ENCODE measurements at places on chromosomes 13 and 19. TPM values are rescaled to one million over a fixed set of nuclear protein-coding genes. Genes with fewer than 3 reads are reported as not detected.

The EFNB2 gene
- polyA plus RNA-seq: 28.8 TPM

The TUBA3C gene
- polyA plus RNA-seq: not detected

- DNase-seq: no peak
- H3K27me3 ChIP-seq: no peaks in the 10 kb centered on the region
- no peaks in the 10 kb centered on the region for H3K36me3 ChIP-seq
- H3K4me1 ChIP-seq: peaks cover 9% of the 10 kb centered on the region
- no peak overlapping the region for H3K4me3 ChIP-seq
Observed at GRCh38 chr13:36352350-36352749, 6.2 kb upstream of the SPART start.

DNA sequence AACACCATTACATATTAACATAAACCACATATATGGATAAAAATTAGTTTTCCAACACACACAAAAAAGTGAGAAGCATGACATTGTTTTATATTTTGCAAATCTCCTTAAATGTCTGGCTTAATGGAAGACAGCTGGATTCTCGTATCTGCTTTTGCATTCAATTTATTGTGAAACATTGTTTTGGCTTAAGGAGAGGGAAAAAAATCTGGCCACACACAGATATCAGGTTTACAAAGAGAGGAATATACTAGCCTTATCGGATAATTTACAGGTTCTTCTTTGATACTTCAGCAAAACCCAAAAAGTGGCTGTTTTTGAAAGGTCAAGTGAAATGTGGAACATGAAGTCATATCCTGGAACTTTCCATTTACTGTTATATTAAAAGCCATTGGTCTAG lies 523.5 kb upstream of the ARGLU1 start:
- DNase-seq: no peak
- no peaks in the 10 kb centered on the region for H3K4me1 ChIP-seq
- no peak overlapping the region for H3K27ac ChIP-seq

DNA sequence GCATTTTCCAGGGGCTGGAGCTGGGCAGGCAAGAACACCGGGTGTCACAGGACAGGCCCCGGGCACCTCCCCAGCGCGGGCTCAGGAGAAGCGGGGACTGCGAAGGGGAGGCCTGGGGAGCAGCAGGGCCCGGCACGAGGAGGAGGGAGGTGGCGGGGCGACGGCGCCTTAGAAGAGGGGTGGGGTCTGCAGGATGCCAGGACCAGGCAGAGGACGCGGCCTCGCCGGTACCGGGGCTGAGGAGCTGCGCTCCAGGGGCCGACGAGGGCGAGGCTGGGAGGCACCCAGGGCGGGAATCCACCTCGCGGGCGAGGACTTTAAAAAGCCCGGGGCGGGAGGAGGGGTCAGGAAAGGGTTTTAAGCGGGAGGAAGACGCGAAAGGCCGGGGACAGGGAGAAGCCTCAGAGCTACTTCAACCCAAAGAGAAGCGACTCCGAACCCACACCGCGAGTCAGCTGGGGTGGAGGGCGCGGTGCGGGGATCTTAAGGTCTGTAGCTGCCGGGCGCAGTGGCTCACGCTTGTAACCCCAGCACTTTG lies 665 bp downstream of the ZNF347 start:
- H3K4me1 ChIP-seq: peaks cover 6% of the 10 kb centered on the region
- H3K4me3 ChIP-seq: peak overlapping the region; percentile 57
- peak overlapping the region; percentile 75 for H3K27ac ChIP-seq

DNA sequence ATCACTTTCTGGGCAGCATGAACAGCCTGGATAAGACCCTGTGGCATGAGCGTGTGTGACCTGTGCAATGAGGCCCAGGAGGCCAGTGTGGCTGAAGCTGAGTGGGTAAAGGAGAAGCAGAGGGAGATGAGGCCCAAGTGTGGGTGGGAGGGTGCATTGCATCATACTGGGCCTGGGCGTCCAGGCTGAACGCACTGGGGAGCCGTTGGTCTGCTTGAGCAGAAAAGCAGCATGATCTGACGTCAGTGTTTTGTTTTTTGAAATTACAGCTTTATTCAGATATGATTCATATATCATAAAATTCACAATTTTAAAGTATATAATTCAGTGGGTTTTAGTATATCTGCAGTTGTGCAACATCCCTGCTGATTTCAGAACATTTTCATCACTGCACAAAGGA lies 409.7 kb downstream of the HS6ST3 start:
- no peaks in the 10 kb centered on the region for H3K36me3 ChIP-seq
- H3K27ac ChIP-seq: no peak overlapping the region
- DNase-seq: no peak
- H3K4me3 ChIP-seq: no peak overlapping the region
- no peaks in the 10 kb centered on the region for H3K27me3 ChIP-seq
- H3K4me1 ChIP-seq: no peaks in the 10 kb centered on the region

GRCh38 chr13:113558461-113558860 lies 26.1 kb upstream of the TFDP1 start:
- H3K27ac ChIP-seq: no peak overlapping the region
- peaks cover 3% of the 10 kb centered on the region for H3K4me1 ChIP-seq
- no peaks in the 10 kb centered on the region for H3K27me3 ChIP-seq
- H3K4me3 ChIP-seq: no peak overlapping the region

DNA sequence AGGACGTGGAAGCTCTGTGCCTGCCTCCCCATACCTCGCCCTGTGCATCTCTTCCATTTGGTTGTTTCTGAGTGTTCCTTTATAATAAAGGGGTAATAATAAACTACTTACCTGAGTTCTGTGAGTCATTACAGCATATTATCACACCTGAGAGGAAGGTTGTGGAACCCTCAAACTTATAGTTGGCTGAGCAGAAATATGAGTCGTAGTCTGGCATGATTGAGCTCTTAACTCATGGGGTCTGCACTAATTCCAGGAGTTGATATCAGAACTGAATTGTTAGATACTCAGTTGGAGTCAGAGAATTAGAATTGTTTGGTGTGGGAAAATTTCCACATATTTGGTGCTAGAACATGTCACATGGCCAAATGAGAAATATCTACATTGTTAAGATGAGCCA lies 52.4 kb upstream of the HTR2A start:
- H3K27ac ChIP-seq: no peak overlapping the region
- H3K4me1 ChIP-seq: no peaks in the 10 kb centered on the region
- H3K27me3 ChIP-seq: no peaks in the 10 kb centered on the region
- no peaks in the 10 kb centered on the region for H3K36me3 ChIP-seq
- no peak for DNase-seq
- H3K4me3 ChIP-seq: no peak overlapping the region

GRCh38 chr13:45472171-45472705 lies 7.5 kb downstream of the COG3 start:
- peaks cover 5% of the 10 kb centered on the region for H3K36me3 ChIP-seq
- no peak overlapping the region for H3K4me3 ChIP-seq
- no peak overlapping the region for H3K27ac ChIP-seq
- no peaks in the 10 kb centered on the region for H3K27me3 ChIP-seq
- DNase-seq: no peak

- no peak overlapping the region for H3K27ac ChIP-seq
- H3K27me3 ChIP-seq: no peaks in the 10 kb centered on the region
- peaks cover 3% of the 10 kb centered on the region for H3K4me1 ChIP-seq
Observed at GRCh38 chr19:1482361-1483130, 3.5 kb upstream of the C19orf25 start.

DNA sequence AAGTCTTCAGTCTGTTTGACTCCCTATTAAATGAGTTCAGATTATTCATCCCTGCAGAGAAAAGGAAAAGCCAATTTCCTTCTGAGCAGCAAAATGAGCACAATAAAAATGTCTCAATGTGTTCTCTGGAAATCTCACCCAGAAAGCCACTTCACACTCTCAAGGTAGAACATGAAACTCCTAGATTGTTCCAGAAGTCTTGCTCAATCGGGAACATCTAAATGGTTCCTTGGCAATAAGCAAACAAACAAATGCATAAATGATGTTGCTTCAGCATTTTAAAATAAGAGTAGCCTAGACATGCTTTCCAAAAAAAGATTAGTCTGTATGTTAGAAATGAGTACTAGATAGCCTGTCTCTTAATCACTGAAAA lies 59.7 kb upstream of the TNFRSF19 start:
- no peak overlapping the region for H3K4me3 ChIP-seq
- no peaks in the 10 kb centered on the region for H3K36me3 ChIP-seq
- peaks cover 2% of the 10 kb centered on the region for H3K27me3 ChIP-seq
- H3K27ac ChIP-seq: no peak overlapping the region

DNA sequence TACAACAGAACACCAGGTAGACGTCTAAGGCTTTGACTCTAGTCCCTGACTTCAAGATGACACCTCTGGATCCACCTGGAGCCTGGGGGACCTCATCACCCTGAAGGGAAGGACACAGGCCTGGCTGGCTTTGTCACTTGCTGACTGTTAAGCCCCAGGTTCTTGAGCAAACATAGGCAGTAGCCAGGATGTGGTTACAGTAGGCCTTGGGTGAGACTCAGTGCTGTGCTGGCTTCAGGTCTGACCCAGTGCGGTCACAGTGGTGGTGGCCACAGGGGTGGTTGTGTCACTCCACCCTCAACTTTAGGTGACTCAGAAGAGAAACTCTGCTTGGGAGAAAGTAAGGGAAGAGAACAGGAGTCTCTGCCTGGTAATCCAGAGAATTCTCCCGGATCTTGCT lies 497.8 kb downstream of the UQCRFS1 start:
- H3K27me3 ChIP-seq: no peaks in the 10 kb centered on the region
- no peak overlapping the region for H3K27ac ChIP-seq
- no peaks in the 10 kb centered on the region for H3K36me3 ChIP-seq

DNA sequence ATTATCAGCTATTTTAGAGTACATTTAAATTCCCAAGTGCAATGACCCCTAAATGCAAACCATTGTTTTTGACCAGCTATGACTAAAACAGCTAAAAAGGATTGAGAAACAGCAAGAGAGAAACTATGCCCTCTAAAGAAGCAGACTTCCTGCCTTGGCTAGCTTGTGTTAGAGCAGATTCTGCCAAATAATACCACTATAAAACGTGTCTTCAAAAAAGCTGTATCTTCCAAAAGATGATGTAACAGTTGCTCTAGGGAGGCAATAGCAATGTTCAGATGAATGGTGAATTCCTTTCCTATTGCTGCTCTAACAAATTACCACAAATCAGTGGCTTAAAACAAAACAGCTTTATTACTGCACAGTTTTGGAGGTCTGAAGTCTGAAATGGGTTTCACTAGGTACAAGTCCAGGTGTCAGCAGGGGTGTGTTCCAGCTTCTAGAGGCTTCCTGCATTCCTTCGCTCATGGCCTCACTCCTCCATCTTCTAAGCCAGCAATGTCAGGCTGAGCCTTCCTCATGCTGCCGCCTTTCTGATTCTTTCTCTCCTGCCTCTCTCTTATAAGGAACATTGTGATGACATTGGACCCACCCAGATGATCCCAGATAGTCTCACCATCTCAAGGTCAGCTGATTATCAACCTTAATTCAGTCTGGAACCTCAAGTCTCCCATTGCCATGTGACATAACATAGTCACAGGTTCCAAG lies 84.5 kb downstream of the LRRC63 start:
- H3K4me1 ChIP-seq: no peaks in the 10 kb centered on the region
- H3K27me3 ChIP-seq: no peaks in the 10 kb centered on the region
- H3K36me3 ChIP-seq: no peaks in the 10 kb centered on the region
- no peak overlapping the region for H3K4me3 ChIP-seq
- no peak for DNase-seq
